ENCODE measurements at places on chromosomes 4 and X. TPM values are rescaled to one million over a fixed set of nuclear protein-coding genes. Genes with fewer than 3 reads are reported as not detected.
A peak's percentile ranks its signal among the peaks of the same experiment; 100 is the strongest.

H2AZ1 gene
- total RNA-seq: 358 TPM

GRIA2 gene
- total RNA-seq: not detected

USP26 gene
- not detected for total RNA-seq

PRDM8 gene
- total RNA-seq: 2.9 TPM

DGKK gene
- total RNA-seq: 0.05 TPM

SGCB gene
- 9.0 TPM for total RNA-seq

VCX3A gene
- not detected for total RNA-seq

GC gene
- 1.4 TPM for total RNA-seq

SPANXN4 gene
- total RNA-seq: not detected

TAF7L gene
- 0.22 TPM for total RNA-seq

CITED1 gene
- not detected for total RNA-seq

DNA sequence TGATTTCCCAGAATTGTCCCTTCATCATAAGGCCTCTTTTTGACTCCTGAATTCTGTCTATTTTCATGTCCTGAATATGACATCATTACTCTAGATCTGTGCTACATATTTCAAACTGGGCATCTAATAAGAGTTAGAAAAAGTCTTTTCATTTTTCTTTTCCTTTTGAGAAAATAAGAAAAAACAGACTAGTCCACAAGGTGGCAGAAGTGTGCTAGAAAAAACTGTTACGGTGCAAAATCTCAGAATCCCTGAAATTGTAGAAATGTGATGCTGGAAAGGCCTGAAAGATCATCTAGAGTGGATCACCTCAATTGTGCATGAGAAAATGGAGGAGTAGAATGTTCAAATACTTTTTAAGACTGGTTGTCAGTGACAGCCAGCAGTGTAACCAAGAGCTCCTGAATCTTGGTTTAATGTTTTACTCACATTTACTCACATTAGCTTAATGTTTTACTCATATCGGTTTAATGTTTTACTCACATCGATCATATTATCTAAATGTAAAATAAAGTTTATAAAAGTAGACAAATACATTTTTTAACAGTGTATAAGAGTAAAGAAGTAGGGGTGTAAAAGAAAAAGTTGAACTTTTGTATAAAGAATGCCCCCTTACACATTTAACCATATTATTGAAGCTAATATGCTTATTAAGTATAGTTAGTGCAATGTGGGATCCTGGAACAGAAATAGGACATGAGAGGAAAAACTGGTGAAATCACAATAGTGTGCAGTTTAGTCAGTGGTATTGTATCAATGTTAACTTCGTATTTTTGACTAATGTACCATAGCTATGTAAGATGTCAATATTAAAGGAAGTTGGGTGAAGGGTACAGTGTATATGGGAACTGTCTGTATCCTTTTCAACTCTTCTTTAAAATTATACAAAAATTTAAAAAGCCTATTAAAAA lies 15.2 kb downstream of the ASB11 start:
- DNase-seq: no peak

- no peak for DNase-seq
Observed at GRCh38 chr4:105815701-105816100, 79.6 kb upstream of the NPNT start.

DNA sequence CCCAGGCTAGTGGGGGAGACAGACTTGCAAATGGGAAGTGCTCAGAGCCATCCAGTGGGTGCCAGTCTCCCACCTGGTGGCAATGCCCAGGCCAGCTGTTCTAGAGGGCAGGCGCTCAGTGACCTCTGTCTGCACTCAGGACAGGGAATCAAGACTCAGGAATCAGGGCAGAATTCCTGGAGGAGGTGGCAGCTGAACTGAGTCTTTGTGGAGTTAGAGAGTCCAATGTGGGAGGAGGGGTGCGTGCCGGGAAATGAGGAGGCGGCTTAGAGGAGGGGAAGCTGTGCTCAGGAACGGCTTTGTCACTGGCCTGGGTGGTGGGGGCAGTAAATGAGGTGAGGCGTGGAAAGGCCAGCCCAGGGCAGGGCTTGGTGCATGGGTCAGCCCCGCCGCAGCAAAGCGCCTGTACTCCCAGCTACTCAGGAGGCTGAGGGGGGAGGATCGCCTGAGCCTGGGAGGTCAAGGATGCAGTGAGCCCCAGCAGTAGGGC lies 31.3 kb upstream of the SORCS2 start:
- no peak for DNase-seq

GRCh38 chr4:3044870-3045819 lies 29.2 kb downstream of the HTT-AS start:
- peak; percentile 39 for DNase-seq

DNA sequence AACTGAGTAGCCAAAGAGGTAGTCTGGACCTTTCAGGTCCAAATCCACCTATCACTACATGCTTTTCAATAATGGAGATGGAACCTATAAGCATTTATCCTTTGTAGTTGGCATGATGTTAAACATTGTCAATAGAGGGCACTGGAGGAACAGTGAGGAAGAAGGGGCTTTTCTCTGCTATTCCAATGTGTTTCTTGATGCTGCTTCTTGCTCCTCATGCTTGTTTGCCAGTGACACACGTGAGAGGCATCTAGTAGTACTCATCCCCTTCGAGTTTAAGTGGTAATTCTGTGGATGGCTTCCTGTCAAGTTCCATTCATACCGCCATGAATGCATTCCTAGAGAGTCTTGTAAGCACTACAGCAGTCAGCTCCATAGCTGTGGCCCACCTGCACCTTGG lies 84.0 kb downstream of the NAA11 start:
- DNase-seq: no peak

DNA sequence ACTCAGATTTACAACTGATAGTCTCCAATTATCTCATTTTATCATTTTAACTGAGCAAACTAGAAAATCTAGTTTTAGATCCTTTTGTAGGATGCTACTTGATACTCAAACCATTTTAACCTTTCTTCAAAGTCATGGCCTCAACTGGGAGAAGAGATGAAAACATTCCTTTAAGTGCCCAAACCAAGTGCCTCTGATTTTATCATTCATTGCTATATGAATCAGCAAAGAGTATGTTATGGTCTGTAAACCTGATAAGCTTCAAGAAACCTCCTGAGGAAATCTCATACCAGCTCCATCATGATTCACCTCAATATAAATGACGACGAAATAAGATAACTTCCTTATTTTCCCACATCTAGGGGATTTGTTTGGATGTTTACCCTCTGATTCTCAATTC lies 119.9 kb downstream of the FAM13A start:
- DNase-seq: no peak

DNA sequence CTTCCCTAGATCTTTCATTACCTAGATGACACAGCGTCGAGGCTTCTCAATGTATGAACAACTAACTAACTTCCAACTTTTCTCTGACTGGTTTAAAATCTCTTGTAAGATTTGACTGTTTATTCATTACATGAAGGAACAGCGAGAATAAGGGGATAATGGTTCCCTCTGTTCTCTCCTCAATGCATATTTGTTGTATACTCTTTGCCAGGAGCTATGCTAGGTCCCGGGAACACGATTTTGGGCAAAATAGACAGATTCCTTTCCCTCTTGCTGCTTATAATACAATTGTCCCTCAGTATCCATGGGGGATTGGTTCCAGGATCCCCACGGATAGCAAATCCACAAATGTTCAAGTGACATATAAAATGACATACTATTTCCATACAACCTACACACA lies 1020.0 kb downstream of the DMD start:
- DNase-seq: no peak

DNA sequence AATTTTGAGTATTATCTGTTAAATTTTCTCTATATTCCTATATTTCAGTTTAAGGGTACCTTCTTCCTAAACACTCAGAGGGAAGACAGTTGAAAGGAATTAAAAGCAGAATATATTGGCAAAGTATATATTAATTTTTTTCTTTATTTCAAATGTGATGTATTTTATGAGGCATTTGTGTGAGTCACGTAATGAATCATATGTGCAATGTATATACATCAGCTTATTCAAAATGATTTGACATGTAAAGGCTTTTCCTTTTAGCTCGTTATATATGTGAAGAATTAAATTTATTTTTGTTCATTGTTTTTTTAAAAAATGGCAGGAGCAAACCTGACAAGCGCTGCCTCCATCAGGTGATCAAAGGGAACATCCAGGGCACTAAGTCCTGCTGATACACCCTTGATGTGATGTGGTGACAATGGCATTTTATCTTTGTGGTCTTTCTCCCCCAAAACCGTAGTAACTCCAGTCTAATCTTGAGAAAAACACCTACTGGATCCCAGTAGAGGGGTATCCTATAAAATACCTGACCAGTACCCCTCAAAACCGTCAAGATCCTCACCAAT lies 8.9 kb downstream of the WWC2 start:
- no peak for DNase-seq

DNA sequence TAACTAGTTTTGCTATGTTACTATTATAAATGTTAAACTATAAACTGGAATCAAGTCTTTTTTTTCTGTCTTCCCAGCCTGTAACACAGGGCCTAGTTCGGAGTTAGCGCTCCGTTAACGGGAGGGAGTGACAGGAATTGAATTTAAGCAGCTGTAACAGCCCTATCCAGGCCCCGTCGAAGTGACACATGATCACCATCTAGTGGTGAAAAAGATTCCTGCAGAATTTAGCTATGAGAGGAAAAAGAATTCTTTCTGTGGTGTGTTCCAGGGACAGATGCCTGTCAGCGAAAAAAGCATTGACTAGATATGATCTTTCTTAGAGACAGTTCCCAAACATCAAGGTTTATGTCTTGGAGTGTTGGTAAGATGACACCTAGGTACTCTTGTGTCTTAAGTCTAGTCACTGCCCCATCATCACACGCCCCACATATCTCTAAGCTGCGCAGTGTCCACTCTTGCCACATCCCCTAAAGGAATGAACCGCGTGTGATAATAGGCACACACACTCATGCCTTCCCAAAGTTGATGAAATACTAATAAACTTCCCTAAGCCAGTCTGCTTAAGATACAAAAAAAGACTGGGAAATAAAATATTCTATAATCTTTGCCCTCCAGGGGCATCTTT lies 2.1 kb downstream of the GAB3 start:
- DNase-seq: peak; percentile 34

DNA sequence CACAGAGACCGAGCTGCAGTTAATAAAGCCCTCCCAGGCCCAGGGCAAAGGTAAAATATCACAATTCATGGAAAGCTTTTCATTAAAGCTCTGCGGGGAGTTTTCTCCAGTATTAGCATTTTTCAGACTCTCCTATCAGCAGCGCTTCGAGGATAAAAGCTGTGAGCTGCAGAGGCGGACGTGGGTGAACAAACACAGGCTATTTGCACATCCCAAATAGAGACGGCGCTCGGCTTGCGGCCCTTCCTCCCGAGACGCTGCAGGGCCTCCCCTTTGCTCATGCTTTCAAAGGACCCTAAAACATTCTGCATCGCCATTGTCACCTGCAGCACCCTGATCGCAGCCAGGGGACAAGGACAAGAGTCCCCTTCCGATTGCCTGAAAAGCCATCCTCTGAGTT lies 97.3 kb downstream of the SORCS2 start:
- no peak for DNase-seq

DNA sequence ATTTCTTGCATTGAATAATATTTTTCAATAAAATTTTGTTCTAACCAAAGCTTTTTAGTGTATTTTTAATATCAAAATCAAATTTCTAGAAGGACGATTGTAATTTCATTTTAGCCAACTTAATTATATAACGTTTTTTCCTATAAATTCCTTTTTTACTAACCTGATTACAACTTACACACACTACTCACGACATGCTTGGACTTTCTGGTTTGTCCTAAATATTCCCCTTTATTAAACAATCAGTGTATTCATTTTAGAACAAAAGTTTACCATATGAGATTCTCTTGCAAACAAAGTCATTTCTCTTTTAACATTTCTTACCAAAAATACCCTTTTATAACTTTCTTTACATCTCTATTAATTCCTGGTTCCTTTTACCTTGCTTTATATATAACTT lies 173.7 kb downstream of the PWWP3B start:
- no peak for DNase-seq

- DNase-seq: no peak
Observed at GRCh38 chr4:123343400-123344041, 53.1 kb upstream of the SPRY1 start.

GRCh38 chrX:53071604-53072417 lies 10.4 kb upstream of the TSPYL2 start:
- peak; percentile 62 for DNase-seq

DNA sequence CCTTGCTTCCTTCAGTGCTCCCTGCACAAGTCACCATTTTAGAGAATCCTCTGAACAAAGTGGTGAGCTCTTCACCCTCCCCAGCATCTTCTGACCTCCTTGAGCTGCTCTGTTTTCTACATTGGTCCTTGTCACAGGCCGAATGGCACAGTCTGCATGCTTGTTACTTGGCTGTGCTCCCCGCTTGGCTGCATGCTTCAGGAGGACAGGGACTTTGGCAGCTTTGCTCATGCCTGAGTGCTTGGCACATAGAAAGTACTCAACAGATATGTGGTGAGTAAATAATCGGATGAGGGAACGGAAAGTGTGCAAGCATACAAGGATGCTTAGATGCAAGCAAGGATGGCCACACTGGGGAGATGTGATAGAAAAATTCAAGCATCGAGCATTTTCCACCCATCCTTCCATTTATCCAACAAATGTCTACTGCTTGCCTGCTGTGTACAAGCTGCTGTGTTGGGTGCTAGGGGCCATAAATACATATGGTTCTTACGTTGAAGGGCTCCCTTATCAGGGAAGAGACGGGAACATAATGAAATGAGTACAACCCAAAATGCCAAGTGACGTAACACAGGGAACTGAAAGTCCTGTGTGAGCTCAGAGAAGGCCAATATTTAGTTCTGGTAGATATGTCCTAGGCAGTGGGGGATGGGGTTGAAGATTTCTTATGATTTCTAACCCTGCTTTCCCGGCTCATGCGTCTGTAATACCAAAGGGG lies 31.2 kb downstream of the SLC2A9 start:
- DNase-seq: no peak

- DNase-seq: no peak
Observed at GRCh38 chr4:106450249-106450648, 81.7 kb upstream of the GIMD1 start.

- DNase-seq: no peak
Observed at GRCh38 chrX:109926743-109927662, 75.9 kb upstream of the TMEM164 start.

GRCh38 chrX:104255465-104255864 lies 732 bp upstream of the ESX1 start:
- DNase-seq: no peak

DNA sequence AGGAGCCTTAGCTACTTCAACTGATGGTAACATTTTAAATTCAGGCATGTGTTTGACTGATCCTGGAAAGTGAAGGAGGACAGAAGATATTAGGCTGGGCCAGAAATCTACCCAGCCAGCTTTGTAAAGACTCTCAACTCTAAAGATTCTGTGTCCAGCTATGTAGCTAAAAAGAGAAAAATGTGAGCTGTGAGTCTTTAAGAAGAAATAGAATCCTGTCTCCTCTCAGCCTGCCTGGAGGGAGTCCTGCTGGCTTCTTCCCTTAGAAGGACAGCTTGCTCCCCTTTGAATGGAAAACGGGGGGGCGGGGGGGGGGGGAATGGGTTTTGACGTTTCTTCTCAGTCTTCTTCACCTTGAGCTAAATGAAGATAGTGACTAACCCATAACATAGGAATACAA lies 54.3 kb upstream of the INTU start:
- no peak for DNase-seq

GRCh38 chr4:65391814-65392213 lies 278.5 kb downstream of the EPHA5 start:
- no peak for DNase-seq

GRCh38 chrX:131216828-131217227 lies 72.3 kb downstream of the IGSF1 start:
- DNase-seq: no peak
